Stimulated activated CD4-positive, alpha-beta T cell treated with anti-CD3 and anti-CD28 coated beads, Interleukin-1b, Interleukin-23, amount 100 ng/mL, for 48 hours (primary cell): ENCODE measurements at places on chromosomes 2 and 18.

DNA sequence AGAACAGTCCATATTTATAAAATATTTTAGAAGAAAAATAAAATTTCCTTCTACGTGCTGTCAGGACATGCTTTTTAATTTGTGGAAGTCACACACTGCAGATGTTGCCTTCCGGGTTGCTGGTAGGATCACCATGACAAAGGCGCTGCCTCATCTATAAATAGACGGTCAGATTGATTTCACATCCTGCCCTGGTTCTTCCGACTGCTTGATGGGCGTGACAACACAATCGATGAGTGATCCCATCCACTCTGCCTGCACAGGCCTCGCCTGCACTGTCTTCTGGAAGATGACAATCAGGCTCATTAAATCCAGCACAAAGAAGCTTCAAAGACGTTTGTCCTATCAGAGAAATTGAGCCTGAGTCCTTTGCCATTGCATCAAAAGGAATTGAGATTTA, 318.9 kb upstream of the TRIB2 start:
- no peak for DNase-seq

- no peak for DNase-seq
Observed at GRCh38 chr2:214604861-214605260, 194.0 kb downstream of the VWC2L start.

DNA sequence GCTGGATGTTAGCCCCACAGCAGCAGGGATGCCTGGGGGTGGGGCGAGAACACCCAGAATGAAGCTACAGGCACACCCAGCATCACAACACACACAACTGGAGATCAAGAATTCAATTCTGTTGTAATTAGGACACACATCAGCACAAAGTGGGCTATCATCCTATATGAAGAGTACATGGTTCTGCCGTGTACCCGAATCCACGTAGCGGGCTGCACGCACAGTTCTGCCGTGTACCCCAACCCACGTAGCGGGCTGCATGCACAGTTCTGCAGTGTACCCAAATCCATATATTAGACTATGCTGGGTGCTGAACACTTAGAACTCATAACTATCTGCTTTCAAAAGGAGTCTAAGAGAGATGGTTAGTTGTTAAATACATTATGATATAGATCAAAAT, 86.5 kb downstream of the EIPR1 start:
- DNase-seq = no peak

DNA sequence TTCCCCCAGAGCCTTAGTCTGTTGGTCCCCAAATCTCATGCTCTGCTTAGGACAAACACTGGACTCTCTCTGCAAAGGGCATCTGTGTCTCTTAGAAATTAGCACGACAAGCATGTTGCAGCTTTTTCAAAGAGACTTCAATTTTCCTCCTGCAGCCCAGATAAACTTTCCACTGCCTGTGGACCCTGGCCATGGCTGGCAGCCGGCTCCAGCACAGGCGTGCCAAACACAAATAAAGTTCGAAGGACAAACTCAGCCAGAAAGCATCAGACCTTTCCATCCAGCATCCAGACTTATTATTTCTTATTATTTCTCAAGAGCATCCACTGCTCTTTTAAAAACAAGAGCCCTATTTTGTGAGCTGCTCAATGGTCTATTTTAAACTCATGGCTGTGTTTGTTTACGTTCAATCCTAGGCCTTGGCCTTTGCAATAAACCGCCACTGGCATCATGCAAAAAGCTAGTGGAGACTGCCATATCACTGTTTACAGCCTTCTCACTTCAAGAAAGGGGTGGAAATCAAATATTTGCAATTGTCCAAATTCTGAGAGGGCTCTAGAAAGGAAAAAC, 300.8 kb downstream of the BCL11A start:
- no peak for DNase-seq

- DNase-seq = no peak
Observed at GRCh38 chr18:79965119-79965902, 868 bp downstream of the HSBP1L1 start.

GRCh38 chr2:188443207-188443606, 151.5 kb downstream of the GULP1 start:
- no peak for DNase-seq

- DNase-seq = no peak
Observed at GRCh38 chr18:68916734-68917133, 118.9 kb downstream of the CCDC102B start.

GRCh38 chr2:212854771-212855170, 296.6 kb downstream of the IKZF2 start:
- no peak for DNase-seq

GRCh38 chr2:236964291-236964690, 121.4 kb upstream of the COPS8 start:
- no peak for DNase-seq

DNA sequence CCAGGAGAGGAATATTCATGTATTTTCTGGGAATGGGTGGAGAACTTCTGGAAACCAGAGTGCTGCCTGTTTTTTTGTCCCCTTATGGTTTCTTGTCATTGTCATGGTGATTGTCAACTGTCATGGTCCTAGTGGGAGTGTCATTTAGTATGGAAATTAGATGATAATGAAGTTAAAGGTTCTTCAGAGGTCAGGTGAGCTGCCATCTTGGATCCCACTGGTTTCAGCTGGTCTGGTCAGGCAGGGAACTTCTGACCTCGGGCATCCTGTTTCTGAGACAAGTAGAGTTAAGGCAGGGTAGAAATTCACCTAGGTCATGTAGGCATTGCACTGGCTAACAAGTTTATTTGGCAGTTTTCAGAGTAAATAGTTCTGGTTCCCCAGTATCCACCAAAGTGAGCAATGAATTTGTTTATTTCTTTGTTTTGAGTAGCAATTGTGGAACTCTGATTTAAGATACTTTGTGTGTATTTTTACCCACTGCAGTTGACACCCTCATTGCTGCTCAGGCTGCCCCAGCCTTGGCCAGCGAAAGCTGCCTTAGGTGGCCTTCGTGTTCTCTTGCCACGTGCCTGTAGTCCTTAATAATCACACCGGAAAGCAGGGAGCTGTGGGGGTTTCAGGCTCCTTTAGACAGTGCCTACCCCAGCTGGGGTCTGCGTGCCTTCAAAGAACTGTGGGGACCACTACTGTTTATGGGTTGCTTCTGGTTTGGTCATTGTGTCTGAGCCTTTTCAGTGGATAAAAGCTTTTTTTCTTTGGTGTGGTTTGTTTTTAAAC, 48.7 kb downstream of the NCK2 start:
- DNase-seq = no peak

DNA sequence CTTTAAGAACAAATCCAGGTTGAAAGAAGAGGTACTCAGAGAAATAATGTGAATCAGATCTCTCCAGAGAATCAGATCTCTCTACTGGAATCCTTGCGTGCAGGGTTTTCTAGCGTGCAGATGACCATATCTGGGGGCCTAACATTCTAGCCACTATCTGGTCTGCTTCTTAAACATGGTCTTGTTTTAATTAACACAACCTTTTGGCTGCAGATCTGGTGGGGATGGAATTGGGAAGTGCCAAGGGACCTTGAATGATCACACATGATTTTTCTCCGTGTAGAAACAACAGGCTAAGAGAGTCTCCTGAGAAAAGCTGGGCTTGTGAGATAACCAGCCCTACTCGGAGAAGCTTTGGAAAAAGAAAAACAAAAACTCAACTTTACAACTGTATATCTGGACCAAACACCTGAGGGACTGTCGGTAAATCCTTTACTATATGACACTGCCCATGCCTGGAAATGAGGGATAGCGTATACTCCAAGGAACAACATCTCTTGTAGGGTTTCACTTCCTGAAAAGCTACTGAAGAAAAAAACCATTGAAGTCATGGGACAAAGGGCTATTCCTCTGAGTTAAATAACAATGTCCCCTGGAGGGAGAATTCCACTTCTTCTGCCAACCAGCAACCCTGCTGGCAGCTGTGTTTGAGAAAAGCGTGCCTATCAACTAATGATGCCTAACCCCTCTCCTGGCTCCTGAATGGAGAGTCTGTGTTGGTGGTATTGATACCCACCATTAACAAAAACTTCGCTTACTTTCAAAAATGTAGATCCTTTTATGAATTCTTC, 171.0 kb upstream of the REV1 start:
- no peak for DNase-seq

- no peak for DNase-seq
Observed at GRCh38 chr18:32906506-32907310, 133.9 kb upstream of the KLHL14 start.
